Stimulated activated CD4-positive, alpha-beta T cell treated with anti-CD3 and anti-CD28 coated beads, Interleukin-12 subunit alpha, Interleukin-12 subunit beta, amount 100 ng/mL, for 4 hours (primary cell): ENCODE measurements at places on chromosomes 12 and 14.

DNA sequence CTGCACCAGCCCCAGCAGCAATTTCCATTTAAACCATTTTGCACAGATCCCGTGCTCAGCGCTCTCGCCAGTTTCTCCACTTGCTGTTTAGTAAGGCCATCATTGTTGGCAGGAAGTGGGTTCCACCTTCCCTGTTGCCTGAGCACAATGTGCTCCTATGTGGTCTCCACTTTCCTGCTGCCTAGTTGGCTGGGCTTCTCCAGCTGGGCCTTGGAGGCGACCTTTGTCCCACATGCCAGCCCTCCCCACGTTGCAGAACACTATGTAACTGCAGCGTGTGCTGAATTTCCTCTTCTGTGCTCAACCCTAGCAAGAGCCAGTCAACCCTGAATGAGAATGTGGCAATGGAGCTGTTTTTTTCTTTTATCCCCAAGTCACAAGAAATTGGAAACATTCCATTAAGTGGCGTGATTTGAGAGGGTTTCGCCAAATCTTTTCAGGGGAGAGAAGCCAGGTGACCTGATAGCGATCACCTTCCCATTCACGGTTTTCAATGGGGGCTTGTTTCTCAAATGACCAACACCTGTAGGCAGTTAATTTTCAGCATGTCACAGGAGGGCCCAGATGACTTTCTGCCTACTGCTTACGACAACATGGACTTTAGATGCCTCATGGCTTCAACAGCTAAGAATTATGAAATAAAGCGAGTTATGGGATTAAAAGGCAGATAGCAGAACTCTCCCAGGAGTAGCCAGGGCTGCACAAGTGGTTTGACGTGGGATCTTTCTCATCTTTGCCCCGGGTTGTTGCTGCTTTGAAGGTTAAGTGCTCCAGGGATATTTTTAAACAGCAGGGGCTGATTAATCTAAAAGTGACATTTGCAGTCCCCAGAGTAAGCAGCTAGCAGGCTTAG lies at the start of gene ACACB:
TSS of gene ACACB (plus strand) at position 830 of the 853 bp plus-strand sequence. CDS start 22,819 bp downstream, outside the sequence.
- DNase-seq = no peak

DNA sequence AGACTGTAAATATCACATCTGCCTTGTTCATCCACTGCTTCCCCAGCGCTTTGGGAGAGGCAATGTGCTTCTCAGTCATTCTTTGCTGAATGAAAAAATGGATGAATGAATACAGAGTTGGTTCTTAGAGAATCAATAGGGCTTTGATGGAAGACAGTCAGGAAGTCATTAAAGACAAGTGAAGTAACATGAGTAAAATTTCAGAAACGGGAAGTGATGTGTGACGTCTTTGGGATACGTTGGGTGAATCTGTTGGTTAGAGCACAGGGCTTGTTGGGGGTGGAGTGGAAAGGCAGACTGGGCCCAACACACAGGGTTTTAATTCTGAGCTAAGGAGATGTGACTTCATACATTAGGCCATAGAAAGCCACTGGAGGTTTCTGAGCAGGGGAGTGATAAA lies 39.0 kb upstream of the NRXN3 start:
- no peak for DNase-seq

DNA sequence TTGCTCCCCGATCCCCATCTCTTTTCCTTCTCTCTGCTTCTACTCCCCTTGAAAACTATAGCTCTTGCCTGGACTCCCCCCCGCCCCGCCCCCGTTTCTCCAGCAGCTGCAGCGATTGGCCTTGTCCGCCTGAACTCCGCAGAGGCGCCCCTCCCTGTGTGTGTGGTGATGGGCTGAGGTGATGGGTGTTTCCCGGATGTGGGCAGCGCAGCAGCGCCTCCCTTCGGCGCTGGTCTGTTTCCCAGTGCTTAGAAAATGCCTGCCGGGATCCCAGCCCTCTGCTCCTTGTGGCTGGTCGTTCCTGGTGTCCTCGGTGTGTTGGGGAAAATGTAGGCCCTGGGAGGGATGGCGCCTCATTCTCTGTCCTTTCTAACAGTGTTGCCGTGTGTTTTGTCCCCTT lies 43.3 kb downstream of the GALNT8 start:
- DNase-seq = no peak

DNA sequence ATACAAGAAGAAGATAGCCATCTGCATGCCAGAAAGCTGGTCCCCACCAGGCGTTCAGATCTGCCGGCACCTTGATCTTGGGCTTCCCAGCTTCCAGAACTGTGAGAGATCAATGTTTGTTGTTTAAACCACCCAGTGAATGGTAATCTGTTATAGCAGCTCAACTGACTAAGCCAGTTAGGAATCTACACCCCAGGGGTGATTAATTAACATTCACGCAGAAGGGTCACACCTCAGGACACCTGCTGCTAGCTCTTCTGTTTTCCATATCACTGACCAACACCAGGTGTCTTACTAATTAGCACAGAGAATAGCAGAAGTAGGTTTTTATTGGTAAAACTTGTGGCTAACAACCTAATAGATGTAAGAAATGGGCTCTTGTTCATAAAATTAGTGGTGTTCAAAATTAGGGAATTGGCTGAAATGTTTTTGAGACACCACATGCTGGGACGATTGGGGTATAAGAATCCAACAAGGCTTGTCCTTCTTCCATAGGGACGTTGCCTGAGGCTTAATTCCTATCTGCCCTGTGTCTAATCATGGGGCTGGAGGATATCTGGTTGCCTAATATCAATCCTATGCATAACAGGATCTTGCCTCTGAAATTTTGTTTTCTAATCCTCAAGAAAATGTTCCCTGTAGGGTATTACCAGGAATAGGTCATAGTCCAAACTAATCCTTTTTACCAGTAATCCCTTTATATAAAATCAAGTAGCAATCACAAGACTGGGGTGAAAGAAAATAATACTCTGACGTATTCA lies 42.0 kb upstream of the CHST11 start:
- no peak for DNase-seq

- no peak for DNase-seq
These were observed 175.0 kb upstream of the NPAS3 start for GRCh38 chr14:32763673-32764072.
